Cardiac ventricle fibroblast (primary cell): ENCODE measurements at places on chromosomes 4 and X. TPM values are rescaled to one million over a fixed set of nuclear protein-coding genes. Genes with fewer than 3 reads are reported as not detected.

ABCG2 gene
- total RNA-seq: 0.06 and 1.0 TPM in 2 replicates

GUCY1A1 gene
- total RNA-seq: 8.5 and 10.3 TPM in 2 replicates

CLIC2 gene
- 2.9 and 5.2 TPM in 2 replicates for total RNA-seq

ADH1A gene
- not detected in 2 replicates for total RNA-seq

RHOXF2 gene
- not detected in 2 replicates for total RNA-seq

PABPC5 gene
- total RNA-seq: 3.0 and 3.2 TPM in 2 replicates

SYTL4 gene
- 1.3 and 2.0 TPM in 2 replicates for total RNA-seq

XAGE1A gene
- total RNA-seq: not detected in 2 replicates

PIR gene
- 31.3 and 47.2 TPM in 2 replicates for total RNA-seq

MAGEA12 gene
- not detected in 2 replicates for total RNA-seq

SMPX gene
- total RNA-seq: not detected in 2 replicates

SLC4A4 gene
- 0.54 and 0.56 TPM in 2 replicates for total RNA-seq

CD38 gene
- 0.12 and 0.15 TPM in 2 replicates for total RNA-seq

ARHGAP24 gene
- total RNA-seq: 35.8 and 44.7 TPM in 2 replicates

POU4F2 gene
- total RNA-seq: not detected in 2 replicates

POLN gene
- total RNA-seq: 2.5 and 3.1 TPM in 2 replicates

TCEAL5 gene
- not detected in 2 replicates for total RNA-seq

SPARCL1 gene
- total RNA-seq: 208 and 218 TPM in 2 replicates

PAGE4 gene
- total RNA-seq: not detected in 2 replicates

FREM3 gene
- not detected in 2 replicates for total RNA-seq

TMEM31 gene
- not detected in 2 replicates for total RNA-seq

DYNLT3 gene
- total RNA-seq: 14.9 and 21.8 TPM in 2 replicates

NUDT11 gene
- total RNA-seq: 9.5 and 10.5 TPM in 2 replicates

TTC29 gene
- not detected in 2 replicates for total RNA-seq

HSFX4 gene
- not detected in 2 replicates for total RNA-seq

SHISA3 gene
- total RNA-seq: 64.4 and 71.1 TPM in 2 replicates

C4orf51 gene
- total RNA-seq: not detected in 2 replicates

DCUN1D4 gene
- total RNA-seq: 21.3 and 30.0 TPM in 2 replicates

NLGN3 gene
- total RNA-seq: 0.10 and 0.44 TPM in 2 replicates

CITED1 gene
- total RNA-seq: not detected in 2 replicates

NPY2R gene
- total RNA-seq: 0.19 and 0.59 TPM in 2 replicates

ING2 gene
- 15.2 and 18.7 TPM in 2 replicates for total RNA-seq

ARMCX2 gene
- total RNA-seq: 74.2 and 76.6 TPM in 2 replicates

LRCH2 gene
- 1.2 and 2.0 TPM in 2 replicates for total RNA-seq

HAND2 gene
- 14.4 and 15.3 TPM in 2 replicates for total RNA-seq

SGMS2 gene
- 72.2 and 80.4 TPM in 2 replicates for total RNA-seq

EMD gene
- 34.4 and 50.2 TPM in 2 replicates for total RNA-seq

NR3C2 gene
- 0.15 and 0.19 TPM in 2 replicates for total RNA-seq

IGSF1 gene
- total RNA-seq: 0.05 TPM in 1 of 2 replicates, not detected in the other

IL2 gene
- total RNA-seq: not detected in 2 replicates

TLR7 gene
- total RNA-seq: not detected in 2 replicates

SMS gene
- total RNA-seq: 32.6 and 39.1 TPM in 2 replicates

GEMIN8 gene
- total RNA-seq: 29.6 and 38.7 TPM in 2 replicates
